ENCODE measurements at places on chromosomes 4 and X.

GRCh38 chrX:143500751-143501150 is 16.5 kb downstream of the SPANXN3 start:
- no peak for DNase-seq

GRCh38 chr4:64715741-64716140 is 306.5 kb upstream of the TECRL start:
- no peak for DNase-seq

DNA sequence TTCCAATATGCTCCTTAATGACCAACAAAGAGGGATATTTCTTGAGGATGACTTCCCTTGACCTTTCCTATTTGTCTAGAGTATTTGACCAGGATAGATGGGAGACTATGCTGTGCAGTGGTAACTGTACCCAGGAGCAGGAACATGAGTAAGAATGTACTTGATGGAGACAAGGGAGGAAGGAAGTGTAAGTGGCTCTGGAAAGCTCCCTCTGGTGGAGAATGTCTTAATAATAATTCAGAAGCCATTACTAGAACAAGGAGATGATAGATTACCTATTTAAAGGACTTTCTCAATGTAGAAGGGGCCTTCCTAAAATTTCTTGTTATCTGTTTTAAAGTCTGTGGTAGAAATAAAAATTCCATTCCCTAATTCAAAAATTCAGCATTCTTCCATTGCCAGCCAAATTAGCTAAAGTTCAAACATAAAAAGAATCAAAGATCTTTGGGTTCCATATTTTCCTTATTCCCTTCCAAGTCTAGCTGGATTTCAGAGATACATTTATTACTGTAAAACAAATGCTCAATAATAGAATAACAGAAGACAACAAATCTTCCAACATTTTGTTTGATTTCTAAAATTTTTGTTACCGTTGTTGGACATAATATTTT is 83.8 kb downstream of the GRID2 start:
- peak; percentile 2 for DNase-seq

DNA sequence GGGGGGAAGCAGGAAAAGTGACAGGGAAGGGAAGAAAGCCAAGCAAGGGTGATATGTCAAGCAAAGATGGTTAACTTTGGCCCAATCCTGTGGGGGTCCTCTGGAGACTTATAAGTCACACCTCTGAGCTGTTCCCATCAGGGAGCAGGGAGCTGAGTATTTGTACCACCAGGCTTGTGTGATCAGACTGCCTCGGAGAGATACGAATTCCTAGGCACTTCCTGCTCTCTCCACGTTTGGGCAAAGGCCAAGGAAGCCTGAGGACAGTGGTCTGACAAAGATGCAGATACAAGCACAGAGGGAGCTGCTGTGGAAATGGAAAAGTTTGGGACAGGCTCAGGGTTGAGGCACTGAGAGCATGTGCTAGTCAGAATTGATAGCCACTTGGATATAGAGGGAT is 10.4 kb upstream of the PPP3CA start:
- DNase-seq = no peak

DNA sequence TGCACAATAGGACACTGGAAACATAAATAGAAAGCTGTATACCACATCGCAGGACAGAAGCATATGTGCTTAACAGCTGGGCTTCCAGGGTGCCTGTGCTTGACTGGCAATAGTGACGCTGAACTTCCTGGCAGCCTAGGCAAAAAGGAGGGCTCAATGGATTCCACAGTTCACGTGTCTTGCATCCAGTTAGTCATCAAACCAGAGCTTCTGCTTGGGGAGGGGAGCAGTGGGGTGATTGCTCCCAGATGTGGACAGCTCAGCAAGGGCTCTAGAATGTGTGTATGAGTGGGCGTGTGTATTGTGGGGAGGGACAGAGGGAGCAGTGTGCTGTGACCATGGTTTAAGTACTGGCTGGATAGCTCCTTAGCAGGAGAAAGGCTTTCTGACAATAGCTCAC is 2.3 kb downstream of the PRRG3 start:
- peak; percentile 85 for DNase-seq
